ENCODE measurements at places on chromosomes 2 and 18. TPM values are rescaled to one million over a fixed set of nuclear protein-coding genes. Genes with fewer than 3 reads are reported as not detected.
A peak's percentile ranks its signal among the peaks of the same experiment; 100 is the strongest.

DNA sequence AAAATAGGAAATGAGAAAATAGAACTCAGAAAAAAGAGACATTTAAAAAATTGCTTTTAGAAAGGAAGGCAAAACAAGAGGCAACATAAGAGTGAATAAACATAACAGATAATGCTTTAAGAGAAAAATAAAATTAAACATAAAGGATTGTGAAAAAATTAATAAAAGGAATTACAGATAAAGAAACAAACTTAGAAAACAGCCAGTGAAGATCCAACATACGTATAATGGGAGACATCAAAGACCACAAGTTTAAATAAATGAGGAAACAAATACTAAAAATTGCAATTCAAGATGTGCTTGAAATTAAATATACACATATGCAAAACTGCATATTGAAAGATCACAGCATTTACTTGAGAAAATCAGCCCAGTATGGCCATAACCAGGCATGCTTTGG lies 448.9 kb downstream of the NBAS start:
- H3K4me3 ChIP-seq = no peak overlapping the region
- H3K4me1 ChIP-seq = no peaks in the 10 kb centered on the region
- DNase-seq = no peak
- no peaks in the 10 kb centered on the region for H3K36me3 ChIP-seq

- H3K27ac ChIP-seq = no peak overlapping the region
- no peak for DNase-seq
- H3K4me1 ChIP-seq = no peaks in the 10 kb centered on the region
- no peaks in the 10 kb centered on the region for H3K27me3 ChIP-seq
- H3K4me3 ChIP-seq = no peak overlapping the region
Measured at GRCh38 chr18:25141886-25142285, 210.1 kb downstream of the ZNF521 start.

DNA sequence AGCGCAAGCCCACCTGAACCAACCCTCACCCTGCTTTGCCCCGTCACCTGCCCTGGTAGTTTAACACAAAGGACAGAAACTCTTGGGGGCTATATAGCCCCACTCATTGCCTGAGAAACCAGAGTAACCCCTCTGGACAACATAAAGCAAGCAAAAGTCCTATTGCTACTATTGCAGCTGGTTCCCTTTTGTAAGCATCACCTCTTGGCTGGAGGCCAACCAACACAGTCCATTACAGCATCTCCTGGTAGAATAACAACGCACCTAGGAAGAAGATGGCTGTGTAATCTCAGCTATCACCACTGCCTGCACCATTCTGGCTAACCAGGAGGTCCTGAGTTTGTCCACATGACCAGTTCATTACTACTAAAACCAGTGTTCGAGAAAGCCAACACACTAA lies 36.4 kb downstream of the FLACC1 start:
- no peak overlapping the region for H3K27ac ChIP-seq
- no peaks in the 10 kb centered on the region for H3K27me3 ChIP-seq
- no peak overlapping the region for H3K4me3 ChIP-seq
- no peak for DNase-seq
- peaks cover 8% of the 10 kb centered on the region for H3K36me3 ChIP-seq

DNA sequence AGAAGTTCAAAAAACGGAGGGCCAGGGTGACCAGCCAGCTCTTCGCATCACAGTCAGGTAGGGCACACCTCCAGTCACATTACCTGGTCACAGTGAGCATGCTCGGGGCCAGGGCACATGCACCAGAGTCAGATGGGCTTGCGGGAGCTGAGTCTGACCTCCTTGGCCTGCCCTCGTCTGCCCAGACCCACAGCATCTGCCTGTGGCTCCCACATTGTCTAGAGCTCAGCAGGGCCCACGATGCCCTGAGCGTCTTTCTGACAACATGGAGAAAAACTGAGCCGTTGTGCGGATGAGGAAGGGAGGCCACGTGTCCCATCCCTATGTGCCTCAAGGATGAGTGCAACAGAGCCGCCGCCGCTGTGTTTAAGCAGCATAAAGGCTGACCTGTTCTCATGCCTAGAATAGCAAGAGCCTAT lies 37.6 kb downstream of the CRACDL start:
- H3K27me3 ChIP-seq = no peaks in the 10 kb centered on the region
- no peaks in the 10 kb centered on the region for H3K36me3 ChIP-seq
- DNase-seq = no peak
- H3K27ac ChIP-seq = no peak overlapping the region
- H3K4me3 ChIP-seq = no peak overlapping the region

DNA sequence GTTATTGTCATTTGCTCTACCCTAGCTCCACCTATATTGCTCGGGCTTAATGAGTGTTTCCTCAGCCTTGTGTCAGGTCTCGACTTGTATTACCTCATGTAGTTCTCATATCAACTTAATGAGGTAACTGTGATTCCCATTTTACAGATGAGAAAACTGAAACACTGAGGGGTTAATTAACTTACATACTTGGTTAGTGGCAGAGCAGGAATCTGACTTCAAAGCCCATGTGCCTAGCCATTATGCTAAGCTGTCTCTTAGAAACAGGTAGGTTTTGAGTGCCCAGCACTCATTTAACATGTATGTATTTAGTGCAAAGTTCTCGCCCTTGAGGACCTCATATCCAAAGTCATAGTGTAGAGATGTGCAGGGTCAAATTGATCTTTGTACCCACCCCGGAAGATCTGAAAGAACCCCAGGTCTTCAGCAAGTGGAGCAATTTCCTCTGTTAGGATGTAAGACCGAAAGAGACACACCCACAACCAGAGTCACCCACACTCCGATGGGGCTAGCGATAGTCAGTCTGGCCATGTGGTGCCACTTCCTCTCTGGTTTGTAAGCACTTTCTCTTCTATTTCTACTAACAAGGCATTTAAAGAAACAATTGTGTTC lies 121.0 kb upstream of the SLC39A10 start:
- peaks cover 70% of the 10 kb centered on the region for H3K4me1 ChIP-seq
- DNase-seq = peak; percentile 51
- no peaks in the 10 kb centered on the region for H3K36me3 ChIP-seq
- peak overlapping the region; percentile 17 for H3K4me3 ChIP-seq
- no peaks in the 10 kb centered on the region for H3K27me3 ChIP-seq
- peak overlapping the region; percentile 77 for H3K27ac ChIP-seq

METTL5 gene
- 21.2 TPM for total RNA-seq

DNA sequence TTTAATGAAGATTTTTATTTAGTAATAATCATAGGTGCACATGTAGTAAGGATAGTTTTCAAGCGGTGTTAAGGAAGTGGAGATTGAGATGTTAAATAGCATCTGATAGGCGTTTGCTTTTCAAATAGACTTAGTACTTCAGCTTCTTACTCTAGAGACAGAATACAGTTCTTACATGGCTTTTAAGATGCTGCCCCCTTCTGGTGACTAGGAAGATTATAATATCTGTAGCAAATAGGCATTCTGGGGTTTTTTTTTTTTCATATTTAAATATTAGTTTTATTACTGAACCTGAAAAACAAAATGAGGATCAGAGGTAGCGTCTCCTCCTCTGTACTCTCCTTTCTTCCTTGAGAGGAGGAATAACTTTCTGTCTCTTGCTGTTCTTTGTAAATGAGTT lies 100.2 kb downstream of the AGAP1 start:
- H3K4me1 ChIP-seq = no peaks in the 10 kb centered on the region
- H3K27me3 ChIP-seq = no peaks in the 10 kb centered on the region
- DNase-seq = peak; percentile 2

Measured in naive thymus-derived CD4-positive, alpha-beta T cell (primary cell).